Right ventricle myocardium superior (tissue), 1 donor: ENCODE measurements at places on chromosomes 13 and 19. TPM values are rescaled to one million over a fixed set of nuclear protein-coding genes. Genes with fewer than 3 reads are reported as not detected.

The OR10H1 gene
- total RNA-seq: not detected

The SYNGR4 gene
- total RNA-seq: not detected

The TICAM1 gene
- 7.4 TPM for total RNA-seq

The CBARP gene
- total RNA-seq: 1.1 TPM

The PTPRH gene
- total RNA-seq: 0.54 TPM

The ADAMTSL5 gene
- total RNA-seq: 22.5 TPM

The ERICH4 gene
- not detected for total RNA-seq

The LGI4 gene
- 8.1 TPM for total RNA-seq

The TGFB1 gene
- 13.1 TPM for total RNA-seq

The SPRED3 gene
- total RNA-seq: 0.40 TPM

- no peak for DNase-seq
Observed at GRCh38 chr19:47356900-47357299, 7.8 kb downstream of the DHX34 start.

DNA sequence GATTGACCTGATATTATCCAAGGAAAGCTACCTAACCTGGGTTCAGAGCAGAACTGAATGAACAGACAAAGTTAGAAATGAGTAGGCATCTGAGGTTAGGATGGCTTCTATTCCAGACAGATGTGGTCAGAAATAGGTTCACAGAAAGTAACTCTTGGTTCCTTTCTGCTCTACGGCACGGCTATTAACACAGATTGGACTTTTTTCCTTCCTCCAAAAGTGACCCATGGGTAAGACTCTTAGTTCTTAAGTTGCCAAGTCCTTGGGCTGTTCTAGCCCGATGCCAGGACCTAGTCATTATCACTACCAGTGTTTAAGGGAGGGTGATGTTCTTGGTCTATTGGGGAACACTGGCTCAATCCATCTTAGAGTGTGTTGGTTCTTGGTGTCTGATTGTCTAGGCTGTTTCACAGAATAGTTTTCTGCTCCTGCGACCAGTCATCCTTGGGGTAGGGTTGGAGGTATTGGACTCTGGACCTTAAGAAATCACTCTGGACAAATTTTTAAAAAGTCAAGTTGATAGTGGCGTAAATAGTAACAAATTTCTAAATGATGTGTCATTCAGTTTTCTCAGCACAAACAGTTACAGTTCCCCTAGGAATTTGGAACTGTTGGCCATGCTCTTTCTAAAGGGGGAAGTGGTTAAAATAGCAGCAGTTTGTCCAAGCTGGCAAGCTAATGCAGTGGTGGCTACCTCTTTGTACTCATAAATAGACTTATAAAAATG, 60.1 kb upstream of the MYCBP2 start:
- DNase-seq: no peak

DNA sequence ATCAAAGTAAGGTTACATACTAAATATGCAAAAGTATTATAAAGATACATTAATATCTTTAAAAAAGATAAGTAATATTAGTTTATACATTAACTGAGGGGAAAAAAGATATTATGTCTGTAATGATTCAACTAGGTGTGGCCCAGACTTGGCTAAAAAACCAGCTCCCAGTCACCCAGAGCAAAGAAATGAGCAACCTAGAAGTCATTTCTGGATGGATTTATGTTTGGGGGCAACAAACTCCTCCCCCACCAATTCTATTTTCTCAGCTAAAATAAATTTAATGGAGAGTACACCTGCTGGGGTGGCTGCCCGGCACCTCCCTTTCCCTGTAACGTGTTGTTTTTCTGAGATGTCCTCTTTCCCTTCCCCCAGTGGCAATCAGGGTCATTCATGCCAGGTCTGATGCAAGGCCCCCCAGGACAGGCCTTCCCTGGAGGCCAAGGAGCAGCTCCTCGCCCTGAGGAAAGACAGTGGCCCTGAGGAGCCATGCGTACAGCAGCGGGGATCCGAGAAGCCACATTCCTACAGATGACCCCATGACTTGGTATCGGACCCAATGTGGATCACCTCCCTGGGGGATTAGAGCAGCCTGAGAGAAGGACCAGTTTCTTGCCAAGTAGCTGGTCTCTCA, 78.6 kb upstream of the DOCK9 start:
- no peak for DNase-seq

DNA sequence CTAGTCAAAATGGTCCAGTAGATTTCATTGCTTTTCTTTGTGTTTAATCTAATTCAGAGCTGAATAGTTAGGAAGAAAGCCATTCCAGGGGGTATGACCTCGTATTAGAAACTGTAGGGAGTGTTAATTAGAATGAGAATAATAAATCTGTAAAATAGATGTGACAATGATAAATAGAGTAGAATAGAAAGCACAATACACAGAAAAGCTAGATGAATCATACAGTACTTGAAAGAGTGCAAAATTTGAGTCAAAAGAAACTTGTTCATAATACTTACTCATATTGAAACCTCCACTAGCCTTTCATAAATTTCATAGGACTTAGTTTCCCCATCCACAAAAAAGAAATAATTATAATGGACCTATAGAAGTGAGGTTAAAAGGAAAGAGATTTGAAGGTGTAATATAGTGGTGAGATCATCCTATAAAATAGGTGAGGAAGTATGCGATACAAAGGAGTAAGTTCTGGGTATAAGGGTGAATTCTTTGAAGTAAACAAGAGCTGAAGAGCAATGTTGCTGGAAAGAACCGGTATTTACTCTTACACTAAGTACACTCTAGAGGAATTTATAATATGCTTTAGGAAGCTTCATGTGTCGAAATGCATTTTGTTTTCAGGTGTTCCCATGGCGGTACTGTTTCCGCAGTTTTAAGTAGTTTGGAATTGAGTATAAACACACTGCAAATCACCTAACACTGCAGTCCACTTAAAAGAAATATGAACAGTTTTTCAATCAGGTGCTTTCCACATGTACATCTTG, 21.9 kb downstream of the PCDH17 start:
- DNase-seq: no peak

- DNase-seq: peak; percentile 48
Observed at GRCh38 chr19:1177322-1178114, 3.5 kb upstream of the SBNO2 start.

- no peak for DNase-seq
Observed at GRCh38 chr13:113408562-113408961, 44.6 kb upstream of the GRTP1 start.

GRCh38 chr19:49229416-49229815, 71.8 kb downstream of the TRPM4 start:
- DNase-seq: no peak

DNA sequence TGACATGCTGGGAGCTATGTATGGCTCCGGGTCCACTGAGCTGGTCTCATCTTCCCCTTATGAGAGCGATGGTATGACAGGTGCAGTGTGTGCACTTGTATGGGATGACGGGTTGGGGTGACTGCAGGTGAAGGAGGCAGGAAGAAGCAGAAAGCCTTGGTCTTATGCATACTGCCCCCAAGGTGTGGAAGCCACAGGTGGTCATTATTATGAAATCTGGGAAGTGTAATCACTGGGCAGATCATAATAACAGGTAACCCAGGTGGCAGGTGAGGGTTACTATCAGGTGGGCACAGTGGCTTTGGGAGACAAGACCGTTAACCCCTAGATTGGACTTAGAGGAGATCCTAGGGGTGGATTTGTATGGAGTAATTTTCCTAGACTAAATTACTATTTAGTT, 118.0 kb downstream of the RFC3 start:
- no peak for DNase-seq

GRCh38 chr19:40719414-40719894, 2.5 kb downstream of the ITPKC start:
- no peak for DNase-seq

- DNase-seq: no peak
Observed at GRCh38 chr13:50511877-50512341, 331.6 kb downstream of the DLEU7 start.

- no peak for DNase-seq
Observed at GRCh38 chr19:10291554-10292205, 1.9 kb downstream of the ICAM5 start.

GRCh38 chr19:36371886-36372285, 7.1 kb downstream of the ZFP14 start:
- no peak for DNase-seq

GRCh38 chr13:93169980-93170379, 56.6 kb upstream of the GPC6 start:
- DNase-seq: no peak

GRCh38 chr13:67771106-67771505, 541.0 kb upstream of the PCDH9 start:
- no peak for DNase-seq

GRCh38 chr19:39070888-39071287, 13.3 kb upstream of the ACP7 start:
- DNase-seq: no peak

DNA sequence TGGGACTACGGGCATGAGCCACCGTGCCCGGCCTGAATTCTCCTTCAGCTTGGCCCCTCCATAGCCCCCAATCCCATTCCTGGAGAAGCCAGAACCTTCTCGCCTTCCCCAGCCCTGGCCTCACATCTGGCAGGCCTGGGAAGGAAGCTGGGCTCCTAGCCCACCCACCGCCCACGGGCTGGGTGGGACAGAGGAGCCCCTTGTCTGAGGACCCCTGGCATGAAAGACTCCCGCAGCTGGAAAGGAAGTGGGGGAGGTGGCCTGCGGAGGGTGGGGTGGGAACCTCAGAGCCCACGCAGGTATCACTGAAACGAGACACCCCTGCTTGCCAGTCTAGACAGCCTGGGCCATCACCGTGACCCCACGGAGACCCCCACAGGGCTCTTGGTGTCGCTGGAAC, 7.7 kb upstream of the NANOS3 start:
- no peak for DNase-seq

- no peak for DNase-seq
Observed at GRCh38 chr13:67946131-67946530, 716.0 kb upstream of the PCDH9 start.

DNA sequence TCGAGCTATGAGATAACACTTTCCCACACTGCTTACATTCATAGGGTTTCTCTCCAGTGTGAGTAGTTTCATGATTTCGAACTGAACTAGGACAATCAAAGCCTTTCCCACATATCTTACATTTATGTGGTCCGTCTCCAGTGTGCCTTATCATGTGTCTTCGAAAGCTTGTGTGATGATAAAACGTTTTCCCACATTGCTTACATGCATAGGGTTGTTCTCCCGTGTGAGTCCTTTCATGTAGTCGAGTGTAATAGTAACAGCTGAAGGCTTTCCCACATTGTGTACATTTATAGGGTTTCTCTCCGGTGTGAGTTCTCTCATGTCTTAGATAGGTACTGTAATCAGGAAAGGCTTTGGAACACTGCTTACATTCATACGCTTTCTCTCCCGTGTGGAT, 16.3 kb downstream of the ZNF823 start:
- no peak for DNase-seq

DNA sequence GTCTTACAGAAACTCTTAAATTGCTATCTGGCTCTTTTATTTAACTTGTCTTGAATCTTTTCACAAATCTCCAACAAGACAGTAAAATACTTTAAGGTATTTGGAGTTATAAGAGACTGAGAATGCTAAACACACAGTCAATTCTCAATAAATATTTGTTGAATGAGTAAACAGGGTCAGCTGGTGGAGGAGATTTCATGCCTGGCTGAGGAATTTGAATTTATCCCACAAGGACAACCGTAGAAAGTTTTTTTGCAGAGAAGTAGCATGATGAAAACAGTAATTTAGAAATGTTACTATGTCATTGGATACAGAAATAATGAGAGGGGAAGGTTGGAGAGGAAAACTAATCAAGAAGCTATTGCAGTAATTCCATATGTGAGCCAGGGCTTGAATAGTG, 1223.7 kb downstream of the PCDH17 start:
- no peak for DNase-seq

- DNase-seq: no peak
Observed at GRCh38 chr19:13610039-13610691, 103.9 kb upstream of the CACNA1A start.

GRCh38 chr19:55447421-55448174, 4.5 kb upstream of the SHISA7 start:
- DNase-seq: no peak

DNA sequence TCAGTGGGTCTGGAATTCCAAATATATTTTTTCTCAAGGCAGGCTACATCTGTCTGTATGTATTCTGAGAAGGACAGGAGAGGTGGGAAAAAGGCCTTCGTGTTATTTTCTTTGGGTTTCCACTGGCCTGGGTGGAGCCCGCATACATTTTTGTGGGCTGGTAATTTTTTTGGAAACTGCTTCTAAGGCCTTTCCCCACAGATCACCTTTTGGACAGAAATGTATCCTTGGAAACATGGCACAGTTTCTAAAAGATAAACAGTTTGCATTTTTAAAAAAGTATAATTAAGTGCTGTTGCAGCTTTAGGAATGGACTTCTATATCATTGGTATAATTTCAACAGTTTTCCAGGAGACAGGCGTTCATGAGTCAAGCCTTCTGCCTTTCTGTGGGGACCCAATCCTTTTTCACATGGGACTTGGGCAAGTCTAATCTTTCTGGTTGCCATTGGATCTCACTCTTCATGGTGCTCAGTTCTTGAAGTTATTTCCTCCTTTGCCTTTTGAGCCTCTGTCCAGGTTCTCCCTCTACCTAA, 8.9 kb downstream of the RFX2 start:
- no peak for DNase-seq

DNA sequence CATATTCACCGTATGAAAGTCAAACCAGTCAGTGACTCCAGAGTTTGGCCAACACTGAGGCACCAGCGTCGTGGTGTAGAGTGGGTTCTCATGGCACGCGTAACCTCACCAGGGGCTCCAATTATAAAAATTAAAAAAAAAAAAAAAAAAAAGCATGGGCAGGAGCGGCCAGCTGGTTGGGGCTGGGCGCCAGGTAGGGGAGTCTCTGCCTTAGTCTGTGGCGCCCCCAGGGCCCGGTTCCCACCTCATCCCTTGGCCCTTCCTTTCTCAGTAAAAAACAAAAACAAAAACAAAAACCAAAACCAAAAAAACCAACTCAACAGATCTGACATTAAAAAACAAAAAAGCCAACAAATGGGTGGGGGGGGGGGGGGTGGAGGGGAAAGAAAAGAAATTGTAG, 4.6 kb upstream of the EPHX3 start:
- DNase-seq: no peak
